ENCODE measurements at places on chromosomes 2 and 18.

DNA sequence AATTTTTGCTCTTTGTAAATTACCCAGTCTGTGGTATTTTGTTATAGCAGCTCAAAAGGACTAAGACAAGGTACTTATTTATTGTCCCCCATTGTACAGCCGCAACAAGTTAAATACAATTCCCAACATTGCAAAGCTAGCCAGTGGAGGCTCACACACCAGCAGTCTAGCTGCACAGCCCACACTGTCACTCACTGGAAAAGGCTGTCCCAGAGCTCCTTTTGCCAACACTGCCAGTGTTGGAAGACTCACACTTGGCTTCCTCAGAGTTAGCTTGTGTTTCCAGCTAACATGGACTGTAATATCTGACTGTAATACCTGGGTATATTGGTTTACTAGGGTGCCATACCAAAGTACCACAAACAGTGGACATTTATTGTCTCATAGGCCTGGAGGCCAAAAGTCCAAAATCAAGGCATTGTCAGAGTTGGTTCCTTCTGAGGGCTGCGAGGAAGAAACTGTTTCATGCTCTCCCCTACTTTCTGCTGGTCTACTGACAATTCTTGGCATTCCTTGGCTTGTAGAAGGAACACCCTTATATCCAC is 6.6 kb upstream of the DYM start:
- DNase-seq = no peak

DNA sequence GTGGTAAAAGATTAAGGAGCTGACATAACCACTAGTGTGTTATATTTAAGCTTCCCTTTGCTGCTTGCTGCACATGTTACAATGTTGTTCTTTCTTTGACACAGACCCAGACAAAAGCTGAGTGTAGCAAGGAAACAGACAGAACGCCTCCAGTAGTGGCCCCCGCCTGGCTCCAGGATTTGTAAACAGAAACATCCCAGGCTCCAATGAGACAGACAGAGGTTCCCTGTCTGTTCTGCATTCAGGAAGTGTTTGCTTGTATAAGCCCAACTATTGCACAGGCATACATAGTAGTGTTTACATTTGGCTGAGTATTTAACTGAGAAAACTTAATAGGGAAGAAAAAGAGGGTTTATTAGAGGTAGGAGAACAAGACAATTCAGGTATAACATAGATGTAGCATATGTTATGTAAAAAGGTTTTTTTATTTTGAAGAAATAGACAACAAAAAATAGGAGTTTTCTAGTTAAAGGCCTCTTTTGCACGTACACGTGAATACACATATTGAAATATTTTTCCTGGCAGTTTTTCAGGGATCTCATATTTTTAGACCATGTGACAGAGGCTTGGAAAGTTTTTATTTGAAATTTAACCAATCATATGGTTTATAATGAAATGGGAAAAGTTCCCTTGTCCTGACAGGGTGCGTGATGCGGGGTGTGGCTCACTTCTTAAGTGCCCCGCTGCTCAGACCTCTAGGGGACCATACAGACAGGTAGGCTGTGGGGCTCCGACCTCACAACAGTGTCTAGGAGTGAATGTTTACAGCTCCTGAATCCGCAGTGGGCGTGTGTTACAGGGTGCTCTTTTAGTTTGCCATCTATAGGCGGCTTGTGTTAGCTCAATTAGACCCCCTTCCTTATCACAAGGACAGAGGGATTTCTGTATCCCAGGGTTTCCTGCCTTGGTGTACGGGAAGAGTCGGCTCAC is 118.4 kb downstream of the BMPR2 start:
- no peak for DNase-seq

DNA sequence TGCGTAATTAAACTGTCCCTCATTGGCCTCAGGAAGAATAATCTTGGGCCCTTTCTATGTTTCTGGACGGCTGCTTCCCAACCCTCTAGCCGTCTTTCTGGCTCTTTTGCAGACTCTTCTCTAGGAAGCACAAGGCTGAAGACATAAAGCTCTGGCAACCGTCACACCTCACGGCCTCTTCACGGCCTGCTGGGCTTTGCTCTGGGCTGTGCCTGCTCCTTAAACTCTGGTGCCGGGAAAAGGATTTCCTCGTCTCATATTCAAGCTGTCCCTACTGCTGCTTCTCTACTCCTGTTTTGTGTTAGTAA is 36.0 kb upstream of the WIPF1 start:
- DNase-seq = peak; percentile 42

- DNase-seq = no peak
These were observed 14.3 kb upstream of the TRIB2 start for GRCh38 chr2:12702168-12703121.

DNA sequence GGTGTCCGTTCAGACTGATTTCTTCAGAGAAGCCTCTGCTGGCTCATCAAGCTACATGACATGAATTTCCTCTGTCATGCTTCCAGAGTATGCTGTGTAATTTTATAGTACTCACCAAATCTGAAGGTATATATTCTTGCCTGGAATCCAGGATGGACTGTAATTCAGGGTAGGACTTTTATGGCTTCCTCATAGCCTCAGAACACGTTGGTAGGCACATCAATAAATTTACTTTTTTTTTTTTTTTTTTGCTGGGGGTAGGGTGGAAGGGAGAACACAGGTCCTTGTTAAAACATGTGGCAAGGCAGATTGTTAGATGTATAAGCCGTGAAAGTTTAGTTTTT is 34.4 kb downstream of the MTA3 start:
- DNase-seq = no peak

DNA sequence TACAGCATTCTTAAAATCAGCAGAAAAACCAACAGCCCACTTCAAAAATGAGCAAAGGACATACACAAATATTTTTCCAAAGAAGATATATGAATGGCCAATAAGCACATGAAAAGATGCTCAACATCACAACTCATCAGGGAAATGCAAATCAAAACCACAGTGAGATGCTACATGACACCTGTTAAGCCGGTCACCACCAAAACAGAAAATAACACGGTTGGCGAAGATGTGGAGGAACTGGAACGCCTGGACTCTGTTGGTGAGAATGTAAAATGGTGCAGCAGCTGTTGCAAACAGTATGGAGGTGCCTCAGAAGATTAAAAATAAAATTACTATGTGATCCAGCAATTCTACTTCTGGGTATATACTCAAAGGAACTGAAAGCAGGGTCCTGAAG is 184.8 kb downstream of the INHBB start:
- no peak for DNase-seq

- peak; percentile 48 for DNase-seq
These were observed 202.4 kb upstream of the SIX2 start for GRCh38 chr2:45211636-45212035.

DNA sequence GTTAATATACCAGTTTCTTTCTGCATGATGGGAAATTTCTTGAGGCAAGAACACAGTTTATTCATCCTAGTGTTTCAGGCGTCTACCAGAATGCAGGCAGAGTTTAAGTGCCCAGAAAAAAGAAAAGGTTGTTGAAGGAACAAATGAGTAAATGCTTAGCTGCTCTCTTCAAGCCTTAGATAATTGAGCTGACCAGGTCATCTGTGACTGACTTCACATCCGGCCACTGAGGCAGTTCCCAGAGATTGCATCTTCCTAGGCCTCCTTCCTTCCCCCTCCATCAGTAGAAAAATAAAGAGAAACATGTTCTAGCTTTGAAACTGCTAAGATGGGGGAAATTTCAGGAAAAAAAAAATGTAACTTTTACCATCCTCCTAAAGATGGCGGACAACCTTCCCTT is 9.4 kb upstream of the TMEM163 start:
- no peak for DNase-seq

- DNase-seq = no peak
These were observed 114.3 kb downstream of the FIGN start for GRCh38 chr2:163621445-163622004.

- no peak for DNase-seq
These were observed 42.4 kb downstream of the ASB18 start for GRCh38 chr2:236221798-236222197.

DNA sequence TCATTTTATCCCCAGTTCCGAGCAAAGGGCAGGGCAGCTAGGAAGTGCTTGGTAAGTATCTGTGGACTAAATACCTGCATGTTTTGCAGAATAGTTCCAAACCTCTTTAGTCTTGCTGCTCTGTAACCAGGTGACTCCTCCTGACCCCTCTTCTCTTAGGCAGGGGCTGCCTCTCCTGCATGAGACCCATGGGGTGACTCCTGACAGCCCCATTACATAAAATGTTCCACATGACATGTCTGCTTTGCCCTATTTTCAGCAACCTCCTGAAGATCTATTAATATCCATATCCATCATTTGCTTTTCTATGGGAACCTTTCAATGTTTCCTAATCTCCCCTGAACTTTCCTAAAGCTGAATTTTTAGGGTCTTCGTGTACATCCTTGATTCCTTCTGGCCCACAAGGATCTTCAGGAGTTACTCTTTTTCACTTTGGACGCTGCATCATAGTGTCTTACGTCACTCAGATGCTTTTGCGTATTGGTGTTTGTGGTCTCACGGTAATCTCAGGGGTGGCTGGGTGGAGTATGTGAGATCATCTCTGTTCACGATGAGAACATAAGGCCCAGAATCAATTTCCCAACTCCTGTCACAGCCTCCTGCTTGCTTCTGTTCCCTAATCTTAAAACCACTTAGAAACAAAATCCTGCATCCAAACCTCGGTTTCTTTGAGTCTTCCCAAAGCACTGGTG is 76.6 kb downstream of the MAPK4 start:
- DNase-seq = no peak

DNA sequence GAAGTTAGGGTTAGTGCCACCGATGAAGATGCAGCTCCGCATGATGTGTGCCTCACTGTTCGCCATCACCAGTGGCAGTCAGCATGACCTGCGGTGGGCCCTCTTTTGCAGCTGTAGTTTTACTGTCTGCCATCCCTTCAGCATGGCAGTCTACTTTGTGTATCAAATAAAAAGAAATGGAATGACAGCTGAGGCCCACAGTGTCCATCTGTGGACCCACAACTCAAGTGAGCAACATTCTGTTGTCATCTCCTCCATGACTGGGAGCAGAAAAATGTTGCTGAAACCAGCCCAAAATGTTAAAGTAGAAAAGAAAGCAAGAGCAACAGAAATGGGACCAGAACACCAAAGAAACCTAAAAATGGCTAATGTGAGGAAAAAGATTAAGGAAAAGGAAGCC is 128.7 kb downstream of the MEP1B start:
- DNase-seq = no peak

DNA sequence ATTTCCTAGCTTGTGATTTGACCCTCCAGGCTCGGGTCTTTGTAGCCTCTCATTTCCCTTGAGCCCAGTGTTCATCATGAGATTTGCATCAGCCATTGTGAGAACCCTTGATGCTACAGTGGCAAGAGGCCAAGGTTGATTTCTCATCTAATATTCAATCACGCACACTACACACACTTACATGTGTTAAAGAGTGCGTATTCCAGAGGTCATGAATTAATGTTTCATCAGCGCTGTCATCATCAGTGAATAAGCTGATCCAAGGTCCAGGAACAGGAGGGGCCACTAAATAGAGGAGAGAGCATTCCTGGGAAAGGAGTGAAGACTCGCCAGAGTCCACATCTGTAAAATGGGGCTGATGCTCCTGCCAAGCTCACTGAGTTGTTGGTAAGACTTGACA is 276.1 kb upstream of the SIX2 start:
- no peak for DNase-seq

- DNase-seq = peak; percentile 41
These were observed 282.6 kb downstream of the STK39 start for GRCh38 chr2:167964650-167965413.

DNA sequence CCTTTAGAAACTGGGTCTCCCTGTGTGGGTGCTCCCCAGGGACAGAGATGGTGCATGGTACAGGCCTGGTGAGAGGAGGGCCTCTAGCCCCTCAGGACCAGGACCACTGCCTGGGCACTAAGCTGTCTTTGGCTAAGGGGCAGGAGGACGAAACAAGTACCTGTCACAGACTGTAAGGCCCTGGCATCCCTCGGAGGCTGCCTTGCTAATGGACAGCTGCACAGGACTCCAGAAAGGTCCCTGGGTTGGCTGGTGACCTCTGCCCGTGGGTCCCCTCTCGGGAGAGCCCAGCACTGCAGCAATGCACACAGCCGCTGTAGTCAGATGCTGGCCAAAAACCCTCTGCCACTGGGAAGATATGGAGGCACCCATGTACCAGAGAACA is 14.3 kb downstream of the HS6ST1 start:
- no peak for DNase-seq

GRCh38 chr2:221731432-221732145 is 159.5 kb upstream of the EPHA4 start:
- no peak for DNase-seq

- peak; percentile 51 for DNase-seq
These were observed 388.6 kb upstream of the TNP1 start for GRCh38 chr2:217248312-217248935.

DNA sequence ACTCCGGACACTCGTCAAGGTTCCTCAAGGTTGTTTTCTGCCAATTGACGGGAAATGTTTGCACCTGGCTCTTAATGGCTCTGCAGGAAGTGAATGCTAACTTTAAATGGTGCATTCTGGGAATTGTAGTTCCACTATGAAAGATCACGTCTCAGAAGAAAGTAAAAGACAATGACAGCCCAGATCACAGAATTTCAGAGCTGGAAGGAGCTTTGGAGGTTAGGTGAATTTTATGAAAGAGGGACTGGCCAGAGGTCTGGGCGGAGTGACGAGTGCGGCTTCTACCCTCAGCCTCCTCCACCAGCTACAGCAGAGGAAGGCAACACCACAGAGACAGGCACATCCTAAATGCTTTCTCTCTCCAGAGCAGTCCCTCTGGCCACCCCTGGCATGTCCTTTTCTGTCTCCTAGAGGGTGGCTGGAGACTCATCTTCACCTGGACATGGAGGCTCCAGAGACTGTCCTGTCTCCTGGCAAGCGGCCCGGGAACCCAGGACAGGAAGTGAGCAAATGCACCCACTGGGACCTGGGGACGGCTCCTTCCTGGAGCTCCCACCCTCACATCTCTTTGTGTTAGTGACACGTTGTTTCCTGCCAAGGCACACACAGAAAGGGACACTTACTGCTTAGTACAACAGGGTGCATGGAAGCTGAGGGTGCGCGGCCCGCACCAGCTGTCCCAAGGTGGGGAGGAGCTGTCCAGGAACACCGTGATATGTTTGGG is 19.4 kb downstream of the THAP4 start:
- DNase-seq = no peak

DNA sequence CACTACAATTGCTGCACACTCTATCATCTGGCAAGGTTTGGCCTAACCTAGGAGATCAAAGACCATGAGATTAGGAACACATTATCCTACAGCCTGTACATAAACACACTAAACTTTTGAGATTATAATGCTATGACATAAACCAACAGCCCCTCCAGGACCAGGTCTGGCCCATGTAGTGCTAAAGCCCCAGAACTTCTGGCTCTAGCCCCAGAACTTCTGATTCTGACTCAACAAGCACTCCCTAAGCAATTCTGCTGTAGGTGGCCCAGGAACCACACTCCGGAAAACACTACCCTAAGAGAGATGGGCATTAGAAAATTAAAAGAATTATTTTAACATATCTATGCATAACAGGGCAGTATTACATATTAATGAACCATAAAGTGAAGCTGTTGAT is 369.5 kb upstream of the LYPD1 start:
- DNase-seq = no peak

- no peak for DNase-seq
These were observed 146.0 kb upstream of the SH3BP4 start for GRCh38 chr2:234805836-234806235.

GRCh38 chr18:59308248-59308937 is 10.1 kb downstream of the CPLX4 start:
- peak; percentile 70 for DNase-seq
